ENCODE measurements at places on chromosomes 11 and 22.
A peak's percentile ranks its signal among the peaks of the same experiment; 100 is the strongest.

GRCh38 chr11:92424281-92424680, 199.7 kb downstream of the FAT3 start:
- no peak for DNase-seq

GRCh38 chr22:44906248-44906936, 103.4 kb downstream of the PHF21B start:
- DNase-seq = no peak

GRCh38 chr11:60852117-60852981, 3.4 kb downstream of the PTGDR2 start:
- no peak for DNase-seq

DNA sequence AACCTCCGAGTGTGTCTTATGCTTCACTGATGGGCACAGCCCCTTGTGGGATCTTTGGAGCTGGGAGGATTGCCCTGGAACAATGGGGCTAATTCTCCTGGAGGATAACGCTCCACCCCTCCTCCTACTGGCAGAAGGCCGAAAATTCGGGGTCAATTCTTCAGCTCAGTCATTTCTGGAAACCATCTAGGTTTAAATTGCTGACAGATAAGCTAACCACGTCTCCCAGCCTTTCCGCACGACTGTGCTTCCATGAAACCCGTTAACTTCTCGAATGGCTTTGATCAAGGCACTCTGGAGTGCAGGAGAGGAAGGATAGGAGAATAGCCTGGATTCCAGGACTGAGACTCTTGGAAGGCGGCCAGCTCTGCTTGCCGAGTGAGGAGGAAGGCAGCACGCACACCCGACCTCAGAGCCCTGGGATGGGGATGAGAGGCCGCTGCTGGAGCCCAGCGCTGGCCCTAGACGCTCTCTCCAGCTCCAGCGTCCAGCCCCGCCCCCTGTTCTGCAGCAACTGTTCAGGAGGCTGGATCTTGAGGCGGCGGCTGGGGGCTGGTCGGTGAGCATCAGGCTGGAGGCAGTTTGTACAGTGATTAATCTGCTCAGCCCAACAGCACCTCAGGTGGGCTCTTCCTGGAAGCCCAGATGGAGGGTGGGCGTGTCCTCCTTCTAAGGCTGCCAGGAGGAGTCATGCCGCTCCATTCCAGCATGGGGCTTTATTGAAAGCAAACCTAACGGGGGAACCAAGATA, 176.7 kb upstream of the NCAM1 start:
- no peak for DNase-seq

DNA sequence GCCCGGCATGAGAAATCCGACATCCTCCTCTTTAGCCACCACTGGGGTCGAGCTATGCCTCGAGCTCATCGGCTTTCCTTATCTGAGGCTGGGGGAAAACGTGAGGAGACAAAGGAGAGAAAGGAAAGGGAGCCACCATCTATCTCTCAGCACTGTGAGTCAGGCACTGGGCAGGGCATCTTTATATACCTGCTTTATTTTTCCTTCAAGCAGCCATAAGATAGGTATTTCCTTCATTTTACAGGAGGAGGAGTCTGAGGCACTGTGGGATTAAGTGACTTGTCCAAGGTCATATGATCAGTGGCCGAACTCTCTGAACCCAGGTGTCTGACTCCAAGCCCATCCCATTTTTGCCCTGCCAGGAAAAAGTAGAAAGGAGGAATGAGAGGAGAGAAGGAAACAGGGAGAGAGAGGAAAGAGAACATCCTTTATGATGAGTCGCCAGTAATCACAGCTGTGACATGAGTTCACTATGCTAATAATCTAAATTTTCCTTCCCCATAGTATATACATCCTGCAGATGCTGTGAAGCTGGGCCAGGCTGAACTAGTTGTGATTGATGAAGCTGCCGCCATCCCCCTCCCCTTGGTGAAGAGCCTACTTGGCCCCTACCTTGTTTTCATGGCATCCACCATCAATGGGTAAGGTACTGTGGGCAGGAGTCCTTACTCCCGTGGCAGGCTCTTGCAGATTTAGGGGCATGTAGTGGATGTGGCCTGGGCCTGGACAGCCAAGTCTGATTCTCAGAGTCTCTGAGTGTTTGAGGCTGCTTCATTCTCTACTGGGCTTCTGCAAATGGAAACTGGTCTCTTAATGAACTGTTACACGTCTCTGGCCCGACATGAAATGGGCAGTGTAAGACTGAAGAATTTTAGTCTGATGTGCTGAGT, 21.8 kb downstream of the NAT10 start:
- DNase-seq = no peak

DNA sequence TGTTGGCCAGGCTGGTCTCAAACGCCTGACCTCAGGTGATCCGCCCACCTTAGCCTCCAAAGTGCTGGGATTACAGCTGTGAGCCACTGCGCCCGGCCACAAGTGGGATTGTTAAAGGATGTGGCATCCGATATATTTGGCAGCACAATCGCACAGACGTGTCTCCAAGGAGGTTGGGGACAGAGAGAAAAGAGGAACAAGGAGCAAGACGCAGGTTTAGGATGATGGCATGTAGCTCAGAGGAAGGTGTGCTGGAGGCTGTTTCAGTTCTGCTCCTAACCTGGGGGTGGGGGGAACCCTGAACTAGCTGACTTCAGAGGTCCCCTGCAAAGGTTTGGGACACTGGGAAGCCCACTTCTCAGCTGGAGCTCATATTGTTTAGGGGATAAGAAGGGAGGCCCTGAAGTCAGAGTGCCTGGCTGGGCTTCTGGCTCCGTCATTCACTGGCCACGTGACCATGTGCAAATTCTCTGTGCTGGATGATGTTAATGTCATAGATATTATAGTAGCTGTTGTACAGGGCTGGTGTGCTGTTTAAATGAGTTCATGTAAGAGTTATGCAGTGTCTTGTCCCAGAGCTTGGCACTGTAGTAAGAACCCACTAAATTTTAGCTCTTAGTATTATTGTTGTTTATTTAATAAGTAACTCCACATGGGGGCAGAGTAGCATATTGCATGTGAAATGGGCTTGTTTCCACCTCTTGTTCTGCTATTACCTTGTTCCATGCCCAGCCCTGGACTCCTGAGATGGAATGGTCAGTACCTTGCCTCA, 129.7 kb downstream of the ST3GAL4 start:
- DNase-seq = no peak

DNA sequence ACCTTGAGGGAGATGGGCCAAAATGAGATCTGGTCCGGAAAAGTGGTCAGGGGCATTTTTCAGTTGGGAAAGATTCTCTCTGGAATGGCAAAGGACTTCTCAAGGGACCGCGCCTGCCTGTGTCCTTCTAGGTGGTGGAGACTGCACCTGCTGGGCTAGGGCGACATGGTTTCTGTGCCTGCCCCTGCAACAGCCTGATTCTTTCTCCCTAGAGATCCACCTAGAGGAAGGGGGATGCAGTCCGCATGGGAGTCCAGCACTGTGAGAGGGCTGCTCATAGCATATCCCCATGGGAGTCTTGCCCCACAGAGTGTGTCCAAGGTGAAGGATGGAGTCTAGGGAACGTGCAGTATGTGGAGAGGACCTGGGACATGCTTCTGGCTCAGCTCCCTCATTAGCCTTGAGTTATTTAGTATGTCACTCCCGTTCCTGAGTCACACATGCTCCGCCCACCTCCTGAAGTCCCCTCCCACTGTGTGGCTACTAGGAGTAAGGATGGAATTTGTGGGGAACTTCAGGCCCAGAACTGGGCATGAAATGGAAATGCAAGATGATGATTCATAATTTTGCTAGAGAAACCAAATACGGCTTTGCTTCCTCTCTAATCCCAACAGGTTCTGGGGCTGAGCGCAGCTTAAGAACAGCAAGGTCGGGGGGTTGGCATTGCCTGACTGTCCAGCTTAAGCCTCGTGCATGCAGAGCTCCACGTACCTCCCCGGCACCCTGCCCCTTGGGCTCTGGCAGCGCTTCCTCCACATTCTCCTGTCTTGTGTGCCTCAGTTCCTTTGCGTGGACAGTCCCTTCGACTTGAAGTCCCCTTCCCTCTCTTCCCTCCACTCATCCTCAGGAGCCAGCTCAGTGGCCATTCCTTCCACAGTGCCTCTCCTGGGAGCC, 35.0 kb downstream of the GRIK4 start:
- no peak for DNase-seq

DNA sequence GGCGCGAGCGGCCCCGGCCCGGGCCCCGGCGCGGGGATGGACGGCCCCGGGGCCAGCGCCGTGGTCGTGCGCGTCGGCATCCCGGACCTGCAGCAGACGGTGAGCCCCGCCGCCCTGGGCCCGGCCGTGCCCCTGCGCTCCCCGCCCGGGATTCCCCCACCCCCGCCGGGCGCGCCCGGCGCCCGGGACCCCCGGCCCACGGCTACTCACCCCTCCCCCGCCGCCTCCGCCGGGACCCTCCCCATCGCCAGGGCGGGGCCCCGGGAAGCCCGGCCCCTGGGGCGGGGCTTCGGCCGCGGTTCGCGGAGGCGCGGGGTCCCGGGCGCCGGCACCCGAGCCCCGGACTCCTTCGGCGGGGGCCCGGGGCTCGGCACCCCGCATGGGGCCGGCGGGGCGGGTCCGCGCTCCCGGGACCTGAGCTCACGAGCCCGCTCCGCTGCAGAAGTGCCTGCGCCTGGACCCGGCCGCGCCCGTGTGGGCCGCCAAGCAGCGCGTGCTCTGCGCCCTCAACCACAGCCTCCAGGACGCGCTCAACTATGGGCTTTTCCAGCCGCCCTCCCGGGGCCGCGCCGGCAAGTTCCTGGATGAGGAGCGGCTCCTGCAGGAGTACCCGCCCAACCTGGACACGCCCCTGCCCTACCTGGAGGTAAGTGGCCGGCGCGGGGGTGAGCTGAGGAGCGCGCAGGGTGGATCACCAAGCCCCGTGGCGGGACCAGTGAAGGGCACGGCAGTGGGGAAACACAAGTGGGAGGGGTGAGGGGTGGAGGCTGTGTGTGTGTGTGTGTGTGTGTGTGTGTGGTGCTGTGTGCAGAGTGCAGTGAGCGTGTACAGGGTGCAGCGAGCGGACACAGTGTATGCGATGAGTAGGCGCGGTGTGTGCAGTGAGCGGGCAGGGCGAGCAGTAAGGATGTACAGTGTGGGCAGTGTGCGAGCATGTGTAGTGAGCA, 2.3 kb downstream of the SHANK3 start:
- DNase-seq = peak; percentile 16

- no peak for DNase-seq
Measured at GRCh38 chr22:49768951-49769690, 58.6 kb downstream of the BRD1 start.

- DNase-seq = no peak
Measured at GRCh38 chr22:29901354-29901753, 18.4 kb downstream of the MTMR3 start.

- no peak for DNase-seq
Measured at GRCh38 chr11:2741377-2742131, 41.8 kb upstream of the KCNQ1OT1 start.

- DNase-seq = no peak
Measured at GRCh38 chr22:46381142-46381541, 45.6 kb downstream of the TRMU start.

- no peak for DNase-seq
Measured at GRCh38 chr11:106389101-106389500, 311.6 kb downstream of the AASDHPPT start.

DNA sequence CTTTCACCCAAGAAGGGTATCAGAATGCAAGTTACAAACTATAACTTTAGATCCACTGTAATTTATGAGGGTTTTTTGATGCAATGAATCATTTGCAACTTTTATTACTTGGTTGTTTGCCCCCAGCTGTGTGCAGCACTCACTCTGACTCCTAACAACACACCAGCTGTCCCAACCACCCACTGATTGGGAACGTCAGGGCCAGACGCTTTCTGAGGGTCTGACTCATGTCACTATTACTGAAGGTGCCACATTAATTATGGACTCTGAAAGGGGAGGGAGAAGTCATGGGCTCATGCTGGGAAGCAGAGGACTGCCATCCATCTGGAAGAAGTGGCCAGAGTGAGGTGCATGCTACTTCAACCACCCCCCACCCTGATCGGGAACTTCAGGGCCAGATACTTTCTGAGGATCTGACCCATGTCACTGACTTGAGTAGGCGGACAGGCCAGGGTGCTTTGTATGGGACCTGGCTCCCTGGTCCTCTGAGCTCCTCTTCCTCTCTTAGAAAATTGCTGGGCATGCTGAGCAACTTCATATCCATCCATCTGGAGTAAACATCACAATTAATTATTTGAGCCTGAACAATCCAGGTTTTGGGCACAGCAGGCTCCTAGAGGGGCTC, 44.9 kb upstream of the DRD2 start:
- no peak for DNase-seq

DNA sequence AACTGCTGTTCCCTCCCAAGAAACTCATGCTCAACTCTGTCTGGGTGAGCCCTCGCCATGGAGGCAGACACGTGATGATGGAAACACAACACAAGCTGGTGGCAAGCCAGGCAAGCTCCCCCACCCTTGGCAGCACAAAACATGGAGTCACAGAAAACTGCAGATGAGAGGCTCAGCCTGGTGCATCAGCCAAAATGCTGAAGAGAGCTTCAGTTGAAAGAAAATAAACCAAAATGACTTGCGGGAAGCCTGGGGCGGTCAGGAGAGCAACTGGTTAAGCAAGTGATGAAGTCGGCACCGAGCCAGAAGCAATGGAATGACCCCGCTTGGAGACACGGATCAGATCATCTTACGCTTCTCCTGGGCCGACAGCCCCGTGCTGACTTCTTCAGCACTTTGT, 68.3 kb downstream of the C11orf58 start:
- no peak for DNase-seq

- no peak for DNase-seq
Measured at GRCh38 chr11:61172888-61173287, 11.7 kb upstream of the VPS37C start.

GRCh38 chr11:86513746-86514373, 139.2 kb downstream of the CCDC81 start:
- no peak for DNase-seq

- no peak for DNase-seq
Measured at GRCh38 chr11:63564784-63565350, 1.7 kb upstream of the PLAAT2 start.

DNA sequence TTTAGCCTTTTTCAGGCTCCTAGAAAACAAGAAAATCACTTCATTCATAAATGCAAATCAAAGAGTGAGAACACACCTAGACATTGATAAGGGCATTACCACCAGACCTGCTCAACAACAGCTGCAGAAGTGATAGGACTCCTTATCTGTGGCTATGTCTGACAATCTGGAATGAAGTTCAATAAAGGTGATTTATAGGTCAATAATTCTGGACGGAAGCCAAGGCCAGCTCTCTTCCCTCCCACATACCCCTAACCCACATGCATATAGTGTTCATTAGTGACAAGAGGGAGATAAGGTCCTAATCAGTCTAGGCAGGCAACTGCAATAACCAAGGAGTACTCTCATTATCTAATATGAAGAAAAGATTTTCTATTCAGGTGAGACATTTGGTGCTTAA, 111.3 kb downstream of the ETS1 start:
- DNase-seq = no peak

Data from stimulated activated CD4-positive, alpha-beta T cell treated with anti-CD3 and anti-CD28 coated beads, Interleukin-12 subunit alpha, Interleukin-12 subunit beta, amount 100 ng/mL, for 4 hours (primary cell).